HCT116 (cell line): ENCODE measurements at places on chromosomes 2 and 18.

DNA sequence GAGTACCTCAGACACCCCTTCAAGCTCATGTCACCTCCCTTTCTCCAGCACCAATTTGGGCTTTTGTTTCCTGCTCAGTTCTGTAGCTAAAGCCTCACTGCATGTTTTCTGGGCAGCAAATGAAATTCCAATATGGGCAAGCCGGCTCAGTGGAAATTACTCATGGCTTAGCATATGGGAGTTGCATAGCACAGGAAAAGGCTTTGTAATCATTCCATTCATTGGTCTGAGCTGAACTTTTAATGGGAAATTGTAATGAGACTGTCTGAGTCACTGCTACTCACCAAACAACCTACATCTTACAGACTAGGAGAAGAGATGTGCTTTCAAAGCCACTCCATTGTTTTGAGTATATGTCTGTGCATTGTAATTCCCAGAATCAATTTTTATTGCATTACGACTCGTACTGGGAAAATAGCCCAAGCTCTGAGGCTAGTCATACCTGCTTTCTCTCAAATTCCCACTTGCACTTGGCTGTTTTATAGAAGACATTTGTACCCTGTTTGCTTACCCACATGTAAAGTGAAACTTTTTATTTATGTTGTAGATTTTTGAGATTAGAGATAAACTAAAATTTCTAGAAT lies 139.5 kb upstream of the LRATD1 start:
- H3K27ac ChIP-seq = no peak overlapping the region
- H3K4me3 ChIP-seq = no peak overlapping the region
- no peaks in the 10 kb centered on the region for H3K27me3 ChIP-seq
- no peaks in the 10 kb centered on the region for H3K4me1 ChIP-seq

DNA sequence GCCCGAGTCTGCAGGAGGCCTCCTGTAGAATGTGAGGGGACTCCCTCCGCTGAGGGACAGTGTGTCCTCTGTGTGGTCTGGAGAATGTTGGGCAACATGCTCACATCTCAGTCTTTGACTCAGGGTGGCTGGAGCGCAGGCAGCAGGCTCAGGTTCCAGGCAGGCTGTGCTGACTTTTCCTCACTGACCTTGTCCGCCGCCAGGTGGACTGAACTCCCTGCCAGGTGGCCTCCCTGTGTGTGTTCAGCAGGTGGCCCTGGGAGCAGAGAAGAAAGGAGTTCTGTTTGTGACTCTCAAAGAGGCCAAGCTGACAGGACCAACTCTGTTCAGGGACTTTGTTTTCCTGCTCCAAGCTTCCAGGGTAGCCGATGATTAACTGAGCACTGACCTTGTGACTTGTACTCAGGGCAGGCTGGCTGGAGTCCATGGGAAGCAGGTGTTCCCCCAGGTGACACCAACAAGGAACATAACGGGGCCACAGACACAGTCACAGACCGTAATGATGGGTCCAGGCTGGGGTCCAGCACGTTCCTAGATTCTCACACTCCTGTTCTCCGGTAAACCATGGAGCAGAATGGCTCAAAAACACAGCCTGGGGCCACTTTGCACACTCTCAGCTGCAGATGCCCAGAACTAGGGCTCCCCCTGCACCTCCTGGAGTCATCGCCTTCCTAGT lies 439.8 kb downstream of the RNF144A start:
- no peak for DNase-seq
- no peak overlapping the region for H3K27ac ChIP-seq
- no peak overlapping the region for H3K4me3 ChIP-seq
- no peaks in the 10 kb centered on the region for H3K4me1 ChIP-seq
- H3K27me3 ChIP-seq = peaks cover 16% of the 10 kb centered on the region; the same call in 1 of the 2 replicates

DNA sequence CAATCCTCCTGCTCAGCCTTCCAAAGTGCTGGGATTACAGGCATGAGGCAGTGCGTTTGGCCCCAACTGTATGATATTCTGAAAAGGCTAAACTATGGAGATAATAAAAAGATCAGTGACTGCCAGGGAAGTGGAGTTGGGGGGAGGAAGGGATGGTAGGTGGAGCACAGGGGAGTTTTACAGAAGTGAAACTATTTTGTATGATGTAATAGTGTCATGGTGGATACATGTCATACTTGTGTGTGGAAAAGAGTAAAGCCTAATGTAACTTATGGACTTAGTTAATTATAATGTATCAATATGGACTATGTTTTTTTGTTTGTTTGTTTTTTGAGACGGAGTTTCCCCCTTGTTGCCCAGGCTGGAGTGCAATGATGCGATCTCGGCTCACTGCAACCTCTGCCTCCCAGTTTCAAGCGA lies 2.9 kb upstream of the GGCX start:
- no peak overlapping the region for H3K4me3 ChIP-seq
- no peak overlapping the region for H3K27ac ChIP-seq
- H3K4me1 ChIP-seq = peaks cover 15% of the 10 kb centered on the region
- H3K36me3 ChIP-seq = no peaks in the 10 kb centered on the region
- H3K27me3 ChIP-seq = no peaks in the 10 kb centered on the region
- DNase-seq = no peak

- no peak overlapping the region for H3K4me3 ChIP-seq
- no peak overlapping the region for H3K27ac ChIP-seq
- no peaks in the 10 kb centered on the region for H3K4me1 ChIP-seq
Measured at GRCh38 chr2:40962026-40962425, 510.1 kb upstream of the SLC8A1 start.

GRCh38 chr2:113703386-113704299 lies 52.8 kb downstream of the SLC35F5 start:
- H3K4me1 ChIP-seq = no peaks in the 10 kb centered on the region
- no peaks in the 10 kb centered on the region for H3K36me3 ChIP-seq
- no peaks in the 10 kb centered on the region for H3K27me3 ChIP-seq
- no peak overlapping the region for H3K27ac ChIP-seq
- DNase-seq = no peak
- H3K4me3 ChIP-seq = no peak overlapping the region

GRCh38 chr2:236855176-236855865 lies 230.4 kb upstream of the COPS8 start:
- no peaks in the 10 kb centered on the region for H3K4me1 ChIP-seq
- no peak for DNase-seq
- H3K27me3 ChIP-seq = peaks cover 33% of the 10 kb centered on the region; the same call in 1 of the 2 replicates

- H3K27me3 ChIP-seq = no peaks in the 10 kb centered on the region
- H3K27ac ChIP-seq = no peak overlapping the region
- no peaks in the 10 kb centered on the region for H3K4me1 ChIP-seq
- H3K4me3 ChIP-seq = no peak overlapping the region
Measured at GRCh38 chr2:233746475-233747282, 13.4 kb upstream of the UGT1A1 start.

DNA sequence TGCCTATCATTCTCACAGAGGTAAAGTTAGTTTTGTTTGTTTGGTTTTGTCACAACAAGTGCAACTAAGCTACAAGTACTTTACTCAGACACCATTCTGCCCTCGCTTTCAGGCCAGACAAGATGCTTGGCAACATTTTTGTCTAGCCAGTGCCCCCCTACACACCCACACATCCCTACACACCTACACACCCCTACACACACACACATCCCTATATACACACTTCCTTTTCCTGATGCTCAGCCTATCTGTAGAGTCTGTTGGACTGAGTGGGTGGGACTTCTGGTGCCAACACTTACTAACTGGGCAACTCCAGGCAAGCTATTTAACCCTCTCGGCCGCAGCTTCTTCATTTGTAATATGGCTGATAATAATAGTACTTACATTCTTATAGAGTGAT lies 161.4 kb downstream of the ALK start:
- H3K36me3 ChIP-seq = no peaks in the 10 kb centered on the region
- H3K27ac ChIP-seq = no peak overlapping the region
- no peaks in the 10 kb centered on the region for H3K4me1 ChIP-seq
- DNase-seq = no peak
- peaks cover 46% of the 10 kb centered on the region; the same call in 1 of the 2 replicates for H3K27me3 ChIP-seq

DNA sequence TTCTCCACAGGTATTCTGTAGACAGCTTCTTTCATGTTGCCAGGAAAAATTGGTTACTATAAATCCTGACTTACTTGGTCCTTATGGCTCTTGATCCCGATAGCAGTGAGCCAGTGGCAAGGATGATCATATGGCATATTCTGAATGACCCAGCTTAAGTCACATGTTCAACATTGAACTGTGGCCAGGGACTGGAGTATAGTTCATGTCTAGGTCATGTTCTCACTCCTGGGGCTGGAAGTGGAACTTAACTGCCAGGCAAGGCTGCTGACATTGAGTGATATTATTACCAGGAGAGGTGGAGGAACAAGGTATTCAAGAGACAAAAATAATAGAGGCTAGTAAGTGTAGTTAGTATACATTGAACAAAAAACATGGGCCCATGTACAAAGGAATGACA lies 26.2 kb downstream of the R3HDM1 start:
- no peak overlapping the region for H3K27ac ChIP-seq
- H3K27me3 ChIP-seq = no peaks in the 10 kb centered on the region
- H3K4me1 ChIP-seq = peaks cover 26% of the 10 kb centered on the region

DNA sequence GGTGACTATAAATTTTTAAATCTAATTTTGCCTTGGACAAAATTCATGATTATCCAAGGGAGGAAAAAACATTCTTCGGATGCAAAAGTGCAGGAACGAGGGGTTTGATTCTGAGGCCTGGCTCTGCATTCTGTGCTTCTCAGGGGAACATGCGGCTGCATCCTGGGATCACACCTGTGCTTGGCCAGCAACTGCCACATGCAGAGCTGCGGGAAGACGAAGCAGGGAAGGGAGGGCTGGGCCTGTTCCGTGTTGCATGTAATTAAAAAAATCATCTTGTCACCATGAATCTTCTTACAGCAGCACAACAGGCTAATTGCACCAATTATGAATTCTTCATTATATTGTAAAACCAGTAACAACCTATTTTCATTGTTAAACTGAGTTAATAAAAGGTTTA lies 158.0 kb upstream of the ALKAL2 start:
- no peak overlapping the region for H3K27ac ChIP-seq
- H3K27me3 ChIP-seq = peaks cover 9% of the 10 kb centered on the region; the same call in 1 of the 2 replicates
- no peaks in the 10 kb centered on the region for H3K4me1 ChIP-seq
- no peak overlapping the region for H3K4me3 ChIP-seq
- H3K36me3 ChIP-seq = no peaks in the 10 kb centered on the region

DNA sequence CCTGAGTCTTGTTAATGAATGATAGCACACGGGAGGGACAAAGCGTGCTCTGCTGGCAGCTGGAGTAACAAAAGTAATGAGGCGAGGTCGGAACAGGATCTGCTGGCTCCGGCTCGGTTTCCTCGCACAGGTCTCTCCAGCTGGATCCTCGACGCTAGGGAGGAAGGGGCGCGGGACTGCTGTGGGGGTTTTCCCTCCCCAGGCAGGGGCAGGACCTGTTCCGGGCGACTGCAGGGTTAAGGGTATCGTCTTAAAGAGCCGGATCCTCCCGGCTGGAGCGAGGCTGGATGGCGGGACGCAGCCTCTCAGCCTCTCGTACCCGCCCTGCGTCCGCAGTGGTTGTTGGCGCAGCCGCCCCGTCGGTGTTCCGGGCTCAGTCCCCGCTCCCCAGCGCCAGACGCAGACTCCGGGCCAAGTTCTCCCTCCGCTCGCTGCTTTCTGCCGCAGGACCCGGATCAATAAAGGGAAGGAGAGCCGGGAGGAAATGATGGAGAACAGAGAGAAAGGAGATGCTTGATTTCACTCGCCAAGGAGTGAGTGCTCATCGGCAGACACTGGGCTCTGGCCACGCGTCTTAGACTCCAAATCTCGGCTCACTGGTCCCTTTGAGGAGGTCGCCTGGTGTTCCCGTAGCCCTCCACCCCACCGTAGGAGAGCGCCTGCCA lies 1.1 kb upstream of the LIPG start:
- H3K36me3 ChIP-seq = no peaks in the 10 kb centered on the region
- H3K27me3 ChIP-seq = peaks cover 1% of the 10 kb centered on the region; the same call in 1 of the 2 replicates
- H3K4me1 ChIP-seq = peaks cover 21% of the 10 kb centered on the region
- DNase-seq = no peak

DNA sequence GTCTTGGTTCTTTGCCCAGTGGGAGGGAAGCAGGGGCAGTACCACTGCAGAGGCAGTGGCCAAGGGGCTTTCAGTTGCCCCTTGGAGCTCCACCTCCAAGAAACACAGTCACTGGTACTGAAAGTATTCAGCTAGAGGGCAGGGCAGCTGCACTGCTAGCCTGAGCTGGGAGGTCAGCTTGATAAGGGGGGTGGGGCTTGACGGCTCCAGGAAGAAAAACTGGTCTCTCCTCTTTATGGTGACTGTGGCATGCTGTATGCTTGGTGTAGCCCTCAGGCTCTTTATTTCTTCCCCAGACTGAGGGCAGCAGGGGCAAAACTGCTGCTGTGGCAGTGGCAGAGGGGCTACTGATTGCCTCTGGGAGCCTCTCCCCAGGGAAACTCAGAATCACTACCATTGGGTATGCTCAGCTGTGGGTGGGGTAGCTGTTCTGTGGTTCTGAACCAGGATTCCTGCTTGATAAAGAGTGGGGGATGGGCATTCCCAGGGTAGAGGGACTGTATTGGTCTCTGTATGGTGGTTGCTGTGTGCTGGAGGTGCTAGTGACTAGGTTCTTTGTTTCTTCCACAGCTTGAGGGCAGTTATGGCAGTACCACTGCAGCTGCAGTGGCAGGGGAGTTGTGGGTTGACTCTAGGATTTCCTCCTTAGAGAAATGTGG lies 134.6 kb upstream of the SCN7A start:
- H3K27ac ChIP-seq = no peak overlapping the region
- no peaks in the 10 kb centered on the region for H3K4me1 ChIP-seq
- no peak for DNase-seq
- H3K27me3 ChIP-seq = no peaks in the 10 kb centered on the region
- no peaks in the 10 kb centered on the region for H3K36me3 ChIP-seq
